ENCODE measurements at places on chromosomes 12 and 14.

- DNase-seq: no peak
Observed at GRCh38 chr12:49696723-49697122, 10.5 kb downstream of the FMNL3 start.

DNA sequence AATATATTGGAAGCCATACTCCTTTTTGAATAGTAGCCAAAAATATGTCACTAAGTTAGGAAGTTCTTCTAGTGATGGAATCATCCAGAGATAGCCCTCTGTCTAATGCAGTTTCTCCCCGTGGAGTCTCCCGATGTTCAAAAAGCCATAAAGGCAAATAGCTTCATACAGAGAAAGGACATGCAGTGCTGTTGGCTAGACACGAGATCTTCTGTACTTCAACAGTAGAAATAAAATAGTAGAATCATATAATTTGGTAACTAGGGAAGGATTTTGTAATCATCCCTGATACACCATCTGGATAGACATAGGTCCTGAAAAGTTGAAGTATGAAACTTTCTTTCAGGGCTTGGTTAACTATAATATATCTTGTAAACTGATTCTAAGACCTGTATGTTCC is 27.6 kb downstream of the LRFN5 start:
- DNase-seq: no peak

GRCh38 chr12:41521872-41522379 is 333.8 kb downstream of the PDZRN4 start:
- DNase-seq: no peak

DNA sequence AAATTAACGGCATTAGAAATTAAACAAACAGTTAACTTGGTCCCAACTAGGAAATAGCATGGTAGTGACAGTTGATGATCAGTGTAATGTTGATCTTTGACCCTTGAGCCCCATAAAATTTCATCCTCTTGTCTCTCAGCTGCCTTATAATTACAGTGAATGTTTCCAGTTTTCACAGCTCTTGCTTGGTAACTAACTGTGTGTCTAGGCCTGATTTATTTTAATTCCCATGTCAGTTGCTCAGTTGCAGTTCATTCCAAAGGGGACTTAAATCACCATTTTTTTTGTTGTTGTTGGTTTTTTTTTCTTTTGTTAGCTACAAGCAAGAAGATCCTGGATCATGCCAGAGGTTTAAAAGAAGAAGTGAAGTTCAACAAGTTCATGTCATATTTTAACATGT is 1883.7 kb upstream of the FLRT2 start:
- DNase-seq: no peak

- no peak for DNase-seq
Observed at GRCh38 chr12:90965204-90965603, 10.2 kb upstream of the CCER1 start.

GRCh38 chr12:87794854-87795253 is 234.3 kb downstream of the C12orf50 start:
- DNase-seq: no peak

DNA sequence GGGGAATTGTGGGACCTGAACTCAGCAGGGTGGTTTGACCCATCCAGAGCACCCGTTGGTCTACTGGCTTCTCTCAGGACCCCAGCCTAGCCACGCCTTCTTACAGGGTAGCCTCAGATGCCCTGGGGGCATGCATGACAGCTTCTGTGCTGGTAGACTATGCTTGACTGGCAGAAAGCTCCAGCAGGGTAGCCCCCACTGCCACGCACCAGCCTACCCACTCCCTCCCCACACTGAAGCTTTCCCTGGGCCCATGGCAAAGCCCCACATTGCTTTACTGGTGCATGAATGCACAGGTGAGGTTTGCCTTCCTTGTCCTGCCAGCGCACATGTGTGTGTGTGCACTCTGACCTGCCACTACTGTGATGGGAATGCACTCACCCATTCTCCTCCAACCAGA is 772.2 kb downstream of the LRFN5 start:
- no peak for DNase-seq

Measured in activated CD4-positive, alpha-beta T cell treated with anti-CD3 and anti-CD28 coated beads, Interleukin-2, amount 50 U/mL, for 48 hours (primary cell).